ENCODE measurements at places on chromosomes 16 and 17.

GRCh38 chr16:80924372-80924978 lies 82.2 kb downstream of the CMC2 start:
- no peak for DNase-seq

DNA sequence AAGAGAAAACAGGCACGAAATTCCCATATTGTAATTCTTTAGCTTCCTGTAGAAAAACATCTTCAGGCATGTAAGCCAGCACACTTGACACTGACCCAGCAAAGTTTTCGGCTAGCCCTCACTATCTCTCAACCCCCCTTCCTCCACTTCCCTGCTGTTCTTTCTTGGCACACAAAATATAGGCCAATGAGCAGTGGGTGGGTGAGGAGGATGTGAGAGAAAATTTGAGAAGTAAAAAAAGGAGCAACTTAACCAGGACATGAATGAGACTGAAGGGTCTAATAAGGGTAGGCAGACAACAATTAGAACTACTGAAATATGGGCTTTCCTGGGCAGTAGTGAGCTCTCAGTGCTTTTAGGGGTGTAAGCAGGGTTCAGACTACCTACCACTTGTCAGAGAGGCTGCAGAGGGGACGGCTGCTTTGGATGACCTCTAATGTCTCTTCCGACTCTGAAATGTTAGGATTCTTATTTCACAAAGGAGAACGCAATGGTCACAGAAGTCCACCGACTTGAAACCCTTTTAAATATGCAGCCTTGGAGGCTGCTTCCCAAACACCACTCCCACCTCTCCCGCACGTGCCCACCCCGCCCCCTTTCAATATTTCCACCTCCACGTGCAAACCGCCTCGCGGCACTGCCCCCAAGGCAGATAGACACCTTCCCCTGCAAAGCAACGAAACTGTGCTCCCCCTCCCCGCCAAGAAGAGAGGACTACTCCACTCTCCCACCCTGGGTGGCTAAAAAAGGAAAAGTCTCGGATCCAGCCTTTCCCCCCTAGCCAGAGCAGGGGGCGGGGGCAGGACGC lies 889 bp downstream of the MBTD1 start:
- no peak for DNase-seq

DNA sequence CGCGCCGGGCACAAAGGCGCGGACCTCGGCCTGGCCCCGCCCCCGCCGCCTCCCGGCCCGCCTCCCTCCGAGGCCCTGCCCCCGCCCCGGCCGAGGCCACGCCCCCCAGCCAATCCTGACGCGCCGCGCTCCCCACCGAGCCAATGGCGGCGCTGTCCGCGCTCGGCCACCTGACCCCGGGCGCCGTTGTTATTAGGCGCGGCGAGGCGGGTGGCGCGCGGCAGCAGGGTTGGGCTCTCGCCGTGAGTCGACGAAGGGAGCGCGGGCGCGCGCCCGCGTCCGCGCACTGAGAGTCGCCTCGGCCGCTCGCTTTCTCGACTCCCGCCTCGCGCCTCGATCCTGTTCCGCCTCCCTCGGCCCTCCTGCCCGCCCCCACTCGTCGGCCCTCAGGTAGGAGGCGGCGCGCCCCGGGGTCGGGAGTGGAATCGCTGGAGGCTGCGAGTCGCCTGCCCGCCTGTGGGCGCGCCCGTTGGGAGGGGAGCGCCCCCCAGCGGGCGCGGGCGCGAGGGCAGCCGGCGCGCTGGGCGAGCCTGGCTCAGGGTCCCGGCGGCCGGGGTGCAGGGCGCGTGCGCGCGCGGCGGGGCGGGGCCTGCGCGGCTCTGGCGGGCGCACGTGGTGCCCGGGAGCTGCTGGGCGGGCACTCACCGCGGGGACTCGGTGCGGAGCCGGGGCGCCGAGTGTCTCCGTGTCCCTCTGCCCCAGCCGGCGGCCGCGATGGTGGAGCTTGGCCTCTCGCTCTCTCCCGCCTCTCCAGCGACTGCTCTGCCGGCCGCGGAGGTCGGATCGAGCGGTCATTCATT lies 405 bp upstream of the CBLN1 start:
- DNase-seq, result peak; percentile 5

GRCh38 chr16:49344401-49344800 lies 29.2 kb upstream of the C16orf78 start:
- no peak for DNase-seq

GRCh38 chr17:46092991-46093390 lies 93.9 kb downstream of the STH start:
- DNase-seq, result no peak

DNA sequence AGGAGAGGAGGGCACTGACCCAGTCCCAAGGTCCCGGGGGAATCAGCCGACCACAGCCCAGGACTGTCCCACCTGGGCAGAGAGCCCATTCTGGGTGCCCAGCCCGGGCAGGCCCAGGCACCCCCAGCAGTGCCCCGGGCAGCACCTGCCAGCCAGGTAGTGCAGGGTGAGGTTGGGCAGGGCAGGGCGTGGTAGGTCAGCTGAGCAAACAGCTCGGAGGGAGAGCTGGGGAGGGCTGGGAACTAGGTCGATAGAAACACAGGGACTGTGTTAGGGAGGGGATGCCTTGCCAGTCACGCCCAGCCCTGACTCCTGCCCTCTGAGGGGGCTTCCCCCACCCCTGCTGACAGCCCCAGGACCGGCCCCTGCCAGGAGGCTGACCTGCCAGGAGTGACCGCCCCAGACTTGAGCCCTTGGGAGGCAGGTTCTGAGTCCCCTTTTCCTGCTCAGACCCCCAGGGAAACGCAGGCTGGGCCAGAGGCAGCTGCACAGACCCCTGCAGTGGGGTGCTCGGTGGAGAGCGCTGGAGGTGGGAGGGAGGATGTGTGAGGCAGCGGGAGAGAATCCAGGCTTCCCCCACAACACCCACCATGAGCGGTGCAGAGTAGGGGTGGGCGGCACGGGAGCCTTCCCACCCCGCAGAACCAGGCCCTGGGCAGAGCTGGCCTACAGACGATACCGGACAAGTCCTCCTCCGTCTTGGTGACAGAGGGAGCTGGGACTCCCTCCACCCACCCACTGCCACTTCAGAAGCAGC lies 4.7 kb downstream of the HS3ST6 start:
- DNase-seq, result no peak

- no peak for DNase-seq
Measured at GRCh38 chr16:64132759-64133361, 989.0 kb downstream of the CDH11 start.

GRCh38 chr16:86963600-86964575 lies 353.3 kb downstream of the C16orf95 start:
- no peak for DNase-seq

DNA sequence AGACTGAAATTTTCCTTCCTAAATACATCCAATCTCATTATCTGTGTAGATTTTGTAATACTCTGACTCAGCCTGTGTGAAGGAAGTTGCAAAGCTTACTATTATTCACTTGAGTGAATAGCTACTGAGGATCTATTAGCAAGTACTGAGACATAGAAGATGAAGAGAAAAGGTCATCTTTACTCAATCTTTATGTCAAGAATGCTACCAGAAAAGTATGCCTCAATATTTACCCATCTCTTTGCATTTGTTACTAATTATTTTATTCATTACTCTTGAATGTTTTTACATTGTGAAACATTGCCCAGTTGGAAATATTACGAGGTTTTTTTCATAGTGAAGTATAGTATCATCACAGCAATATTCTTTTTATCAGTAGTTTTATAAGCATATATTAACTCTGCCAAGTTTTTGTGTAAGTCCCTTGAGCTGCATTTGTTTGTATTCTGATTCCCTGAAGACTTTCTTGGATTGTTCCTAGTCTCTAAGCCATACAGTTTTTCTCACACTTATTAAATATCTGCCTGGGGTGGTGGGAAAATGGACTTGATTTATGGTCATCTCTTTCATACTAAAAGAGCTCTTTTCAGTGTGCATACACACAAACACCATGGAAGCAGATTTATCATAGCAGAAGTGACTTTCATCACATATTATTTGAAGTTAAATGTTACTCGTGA lies 110.4 kb downstream of the MRTFB start:
- peak; percentile 50 for DNase-seq

GRCh38 chr16:10338426-10338825 lies 47.4 kb upstream of the ATF7IP2 start:
- DNase-seq, result no peak

- DNase-seq, result peak; percentile 37
Measured at GRCh38 chr17:79951361-79952264, 84.1 kb downstream of the TBC1D16 start.

DNA sequence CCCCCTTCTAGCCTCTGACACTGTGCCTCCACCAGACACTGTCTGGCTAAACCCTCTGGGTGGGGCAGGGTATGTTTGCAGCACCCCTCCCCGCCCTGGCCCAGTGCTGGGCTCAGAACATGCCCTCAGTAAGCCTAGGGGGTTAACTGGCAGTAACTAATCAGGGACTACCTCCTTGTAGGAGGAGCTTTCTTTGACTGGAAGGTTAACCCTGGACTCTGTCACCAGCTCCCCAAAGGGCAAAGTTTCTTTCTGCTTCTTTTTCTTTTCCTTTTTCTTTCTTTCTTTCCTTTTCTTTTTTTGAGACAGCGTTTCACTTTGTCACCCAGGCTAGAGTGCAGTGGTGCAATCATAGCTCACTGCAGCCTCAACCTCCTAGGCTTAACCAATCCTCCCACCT lies 76.8 kb downstream of the PLXDC1 start:
- DNase-seq, result no peak

- DNase-seq, result peak; percentile 66
Measured at GRCh38 chr17:58224315-58224714, 5.3 kb upstream of the MKS1 start.

DNA sequence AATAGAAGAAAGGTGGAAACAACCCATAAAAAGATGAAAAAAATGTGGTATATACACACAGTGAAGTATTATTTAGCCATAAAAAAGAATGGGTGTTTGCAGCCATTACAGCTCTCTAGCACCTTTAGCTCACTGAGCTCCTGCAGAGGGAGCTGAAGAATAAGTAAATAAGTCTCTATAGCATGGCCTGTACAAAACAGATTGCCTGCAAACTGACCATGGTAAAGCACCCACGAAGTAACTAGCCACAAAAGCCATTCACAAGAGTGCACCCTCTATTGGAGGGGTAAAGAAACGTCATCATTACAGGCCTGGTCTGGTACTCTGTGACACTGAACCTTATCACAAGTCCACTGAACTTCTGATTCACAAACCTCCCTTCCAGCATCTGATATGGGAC lies 76.3 kb downstream of the USP32 start:
- DNase-seq, result no peak

- no peak for DNase-seq
Measured at GRCh38 chr17:72684405-72685020, 408.0 kb downstream of the SLC39A11 start.

DNA sequence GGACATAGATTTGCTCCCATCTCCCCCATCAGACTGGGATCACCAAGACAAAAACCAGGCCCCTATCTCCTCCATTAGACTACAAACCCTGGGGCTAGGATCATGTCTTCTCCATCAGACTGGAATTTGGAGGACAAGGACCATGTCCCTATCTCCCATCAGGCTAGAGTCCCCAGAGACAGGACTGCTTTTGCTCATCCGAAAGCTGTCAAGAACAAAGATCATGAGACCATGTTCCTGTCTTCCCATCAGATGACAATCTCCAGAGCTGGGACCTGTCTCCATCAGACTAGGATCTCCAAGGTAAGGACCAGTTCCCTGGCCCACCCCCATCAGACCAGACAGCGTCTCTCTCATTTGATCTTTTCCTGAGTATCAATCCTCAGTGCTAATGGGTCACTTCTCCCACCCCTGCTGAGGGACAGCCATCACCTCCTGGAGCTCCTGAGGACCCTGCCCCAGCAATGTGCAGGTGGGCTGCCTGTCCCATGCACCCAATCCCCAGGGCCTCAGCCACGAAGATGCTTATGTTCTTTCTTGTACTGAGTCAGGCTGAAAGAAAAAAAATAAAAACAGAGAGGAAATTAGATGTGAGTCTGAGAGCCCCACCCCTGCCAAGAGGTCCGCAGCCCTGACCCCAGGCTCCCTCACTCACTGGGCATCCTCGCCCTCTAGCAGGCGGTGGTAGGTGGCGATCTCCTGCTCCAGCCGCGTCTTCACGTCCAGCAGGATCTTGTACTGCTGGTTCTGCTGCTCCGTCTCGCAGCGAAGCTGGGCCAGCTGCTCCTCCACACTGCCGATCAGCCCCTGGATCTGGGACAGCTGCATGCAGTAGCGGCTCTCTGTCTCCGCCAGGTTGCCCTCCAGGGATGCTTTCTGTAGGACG lies 90.3 kb downstream of the GOSR1 start:
- no peak for DNase-seq

- DNase-seq, result no peak
Measured at GRCh38 chr16:84930298-84931106, 80.8 kb downstream of the ZDHHC7 start.

DNA sequence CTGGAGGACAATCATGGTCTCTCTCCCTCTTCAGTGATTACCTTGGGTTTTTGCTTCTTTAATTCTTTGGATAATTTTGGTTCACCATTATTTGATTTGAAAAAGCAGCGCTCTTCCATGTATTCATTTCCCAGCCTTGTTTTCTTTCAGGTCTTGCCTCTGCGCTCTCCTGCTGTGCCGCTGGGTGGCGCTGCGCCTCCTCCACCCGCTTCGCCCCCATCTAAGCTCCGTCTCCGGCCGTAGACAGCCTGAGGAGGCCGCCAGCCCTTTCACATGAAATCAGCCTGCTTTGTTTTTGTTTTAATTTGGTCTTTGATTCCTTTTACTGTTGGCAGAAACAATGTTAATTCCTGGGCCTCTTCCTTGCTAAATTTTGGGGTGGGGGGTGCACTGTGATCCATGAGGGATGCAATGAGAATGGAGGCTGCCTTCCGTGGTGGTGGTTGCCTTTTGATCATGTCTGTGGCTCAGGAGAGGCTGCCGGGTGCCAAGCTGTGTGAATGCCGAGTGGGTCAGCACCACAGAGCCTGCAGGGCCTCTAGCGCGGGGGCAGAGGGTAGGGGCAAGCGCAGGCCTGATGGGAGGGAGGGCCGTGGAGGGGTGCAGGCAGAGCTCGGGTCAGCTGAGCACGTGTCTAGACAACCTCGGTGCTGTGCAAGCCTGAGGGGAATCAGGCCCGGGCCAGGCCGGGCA lies 64.1 kb downstream of the PLD6 start:
- DNase-seq, result no peak

DNA sequence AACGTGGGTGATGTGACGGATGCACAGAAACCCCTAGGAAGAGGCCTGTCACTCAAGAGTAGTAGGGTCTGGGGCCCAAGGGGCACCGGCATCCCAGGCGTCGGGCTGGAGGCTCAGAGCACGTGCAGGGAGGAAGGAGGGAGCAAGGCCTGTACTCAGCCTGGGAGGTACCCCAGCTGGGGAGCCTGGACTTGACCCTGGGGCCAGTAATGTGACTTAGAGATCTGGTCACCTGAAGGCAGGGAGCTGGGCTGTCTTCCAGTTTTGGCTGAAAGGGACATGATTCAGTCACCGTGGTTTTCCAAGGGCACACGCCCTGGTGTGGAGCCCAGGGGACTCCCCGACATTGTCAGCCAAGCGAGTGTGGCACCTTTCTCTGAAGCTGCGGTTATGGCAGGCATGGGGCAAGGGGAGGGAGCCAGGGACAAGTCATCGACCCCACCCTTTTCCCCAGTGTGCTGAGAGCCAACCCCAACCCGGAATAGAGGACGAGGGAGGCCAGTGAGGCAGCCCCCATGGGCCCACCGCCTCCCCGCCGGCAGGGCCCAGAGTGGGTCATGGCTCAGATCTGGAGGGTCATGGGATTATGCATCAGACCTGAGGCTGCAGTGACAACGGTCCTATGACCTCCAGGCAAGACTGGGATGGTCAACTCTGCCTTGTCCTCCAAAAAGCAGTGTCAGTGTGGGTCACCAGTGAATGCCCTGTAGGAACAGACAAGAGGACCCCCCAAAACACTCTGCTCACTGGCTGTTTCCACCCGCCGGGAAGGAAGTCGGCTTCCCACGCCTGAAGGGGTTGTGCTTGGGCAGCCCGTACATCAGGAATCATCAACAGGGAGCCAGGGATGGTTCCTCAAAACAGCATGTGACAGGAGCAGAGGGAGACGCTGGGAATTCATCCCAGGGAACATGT lies 41.9 kb downstream of the MEAK7 start:
- no peak for DNase-seq
